CD8-positive, alpha-beta T cell (primary cell): ENCODE measurements at places on chromosomes 6 and 20. TPM values are rescaled to one million over a fixed set of nuclear protein-coding genes. Genes with fewer than 3 reads are reported as not detected.

The GLP1R gene
- total RNA-seq: not detected

The SSTR4 gene
- not detected for total RNA-seq

The DDX43 gene
- 0.73 TPM for total RNA-seq

The DEFB123 gene
- total RNA-seq: not detected

The GRIK2 gene
- not detected for total RNA-seq

The HNF4A gene
- not detected for total RNA-seq

The L3MBTL3 gene
- total RNA-seq: 50.5 TPM

The PLAGL2 gene
- total RNA-seq: 16.9 TPM
